ENCODE measurements at places on chromosomes 11 and 22.

- DNase-seq, result no peak
Observed at GRCh38 chr11:125301346-125301745, 136.8 kb downstream of the PKNOX2 start.

- DNase-seq, result no peak
Observed at GRCh38 chr11:14315130-14315529, 43.9 kb downstream of the RRAS2 start.

DNA sequence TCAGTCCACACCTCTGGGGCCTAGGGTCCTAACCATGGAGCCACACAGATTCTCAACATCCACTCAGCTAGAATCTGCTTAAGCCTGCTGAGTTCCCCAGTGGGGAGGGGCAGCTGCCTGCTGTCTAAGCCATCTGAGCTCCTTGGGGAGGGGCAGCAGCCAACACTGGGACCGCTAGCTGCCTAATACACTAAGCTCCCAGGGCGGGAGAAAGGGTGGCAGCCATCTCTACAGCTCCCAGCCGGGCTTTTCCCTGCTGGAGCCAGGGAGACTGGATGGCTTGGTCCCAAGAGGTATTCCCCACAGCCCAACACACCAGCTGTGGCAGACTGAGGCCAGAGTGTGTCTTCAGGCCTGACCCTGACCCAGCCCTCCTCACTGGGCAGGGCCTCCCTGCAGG is 217.3 kb upstream of the TMEM45B start:
- no peak for DNase-seq

- no peak for DNase-seq
Observed at GRCh38 chr22:50705219-50705691, 32.6 kb downstream of the SHANK3 start.

- no peak for DNase-seq
Observed at GRCh38 chr11:134155456-134155855, 68.3 kb downstream of the NCAPD3 start.

- no peak for DNase-seq
Observed at GRCh38 chr11:132910011-132910760, 622.1 kb downstream of the OPCML start.

DNA sequence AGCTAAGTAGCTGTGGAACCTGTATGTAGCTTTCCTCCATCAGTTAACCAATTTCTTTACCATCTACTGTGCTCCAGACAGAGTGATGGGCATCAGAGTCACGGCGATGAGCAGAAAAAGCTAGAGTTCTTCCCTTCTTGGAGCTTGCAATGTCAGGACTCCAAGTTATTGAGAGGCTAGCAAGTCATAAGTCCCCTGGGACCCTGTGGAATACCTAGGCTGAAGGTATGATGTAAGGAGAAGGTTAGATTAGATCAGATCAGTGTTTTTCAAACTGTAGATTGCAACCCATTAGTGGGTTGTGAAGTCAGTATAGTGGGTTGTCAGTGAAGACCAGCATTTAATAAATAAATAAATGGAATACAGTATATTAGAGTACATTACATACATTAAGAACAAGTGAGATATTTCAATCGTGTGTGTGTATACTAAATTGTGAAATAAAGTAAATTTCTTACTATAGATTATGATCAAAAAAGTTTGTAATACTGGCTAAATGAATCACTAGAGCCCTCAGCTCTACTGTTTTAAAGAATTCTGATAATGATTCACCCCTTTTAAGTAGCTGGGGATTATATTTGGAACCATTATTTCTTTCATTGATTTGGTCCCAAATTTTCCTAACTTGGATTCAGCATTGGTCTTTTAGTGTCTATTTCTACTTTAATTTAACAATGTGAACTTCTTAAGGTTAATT is 52.3 kb downstream of the RASSF10 start:
- DNase-seq, result no peak

DNA sequence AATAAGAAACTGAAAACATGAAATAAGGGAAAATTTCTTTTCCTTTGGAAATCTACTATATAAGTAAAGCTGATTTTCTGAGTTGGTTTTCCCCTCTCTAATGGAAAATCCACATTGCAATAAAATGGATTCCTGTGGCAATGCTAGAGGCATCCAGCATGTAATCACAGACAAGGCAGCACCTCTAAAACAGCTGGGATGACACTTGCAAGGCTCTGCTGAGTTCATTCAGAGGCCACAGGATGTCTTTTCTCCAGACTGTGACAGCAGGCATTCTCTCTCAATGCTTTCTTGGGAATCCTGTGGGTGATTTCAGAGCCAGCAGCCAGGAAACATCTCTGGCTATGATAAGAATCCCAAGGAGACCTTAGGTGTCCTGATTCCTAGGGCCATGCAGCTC is 201.3 kb upstream of the BLID start:
- DNase-seq, result no peak

DNA sequence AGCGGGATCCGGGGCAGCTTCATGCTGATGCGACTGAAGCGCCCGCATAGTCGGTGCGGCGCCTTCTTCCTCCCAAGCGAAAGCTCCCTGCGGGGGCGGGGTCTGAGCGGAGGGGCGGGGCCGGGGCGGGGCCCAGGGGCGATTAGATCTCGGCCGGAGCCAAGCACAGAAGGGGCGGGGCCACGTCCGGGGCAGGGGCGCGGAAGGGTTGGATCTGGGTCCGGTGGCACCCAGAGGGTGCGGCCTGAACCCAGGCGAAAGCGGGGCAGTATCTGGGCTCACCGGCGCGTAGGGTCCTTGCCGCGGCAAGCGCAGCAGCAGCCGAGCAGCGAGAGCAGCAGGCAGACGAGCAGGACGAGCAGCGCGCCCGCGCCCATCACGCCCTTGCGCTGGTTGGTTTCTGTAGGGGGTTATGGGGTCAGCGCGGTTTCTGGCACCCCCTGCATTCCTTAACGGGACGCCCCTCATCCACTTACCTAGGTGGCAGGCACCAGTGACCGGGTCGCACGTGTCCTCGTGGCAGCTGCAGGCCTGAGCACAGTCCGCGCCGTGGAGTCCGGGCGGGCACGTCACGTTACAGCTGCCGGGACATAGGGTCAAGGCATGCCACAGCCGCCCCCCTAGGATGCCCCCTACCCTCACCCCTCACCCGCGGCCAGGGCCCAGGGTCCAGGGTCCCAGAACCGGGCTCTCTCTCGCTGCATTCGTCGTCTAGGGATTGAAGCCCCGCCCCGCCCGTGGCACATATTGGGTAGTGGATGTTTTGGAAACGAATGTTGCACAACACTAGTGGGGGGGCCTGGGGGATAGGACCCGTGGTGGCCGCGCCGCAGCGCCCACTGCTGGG is 8.1 kb downstream of the SCARF2 start:
- DNase-seq, result peak; percentile 68

- no peak for DNase-seq
Observed at GRCh38 chr11:30423279-30423648, 100.4 kb downstream of the ARL14EP start.

DNA sequence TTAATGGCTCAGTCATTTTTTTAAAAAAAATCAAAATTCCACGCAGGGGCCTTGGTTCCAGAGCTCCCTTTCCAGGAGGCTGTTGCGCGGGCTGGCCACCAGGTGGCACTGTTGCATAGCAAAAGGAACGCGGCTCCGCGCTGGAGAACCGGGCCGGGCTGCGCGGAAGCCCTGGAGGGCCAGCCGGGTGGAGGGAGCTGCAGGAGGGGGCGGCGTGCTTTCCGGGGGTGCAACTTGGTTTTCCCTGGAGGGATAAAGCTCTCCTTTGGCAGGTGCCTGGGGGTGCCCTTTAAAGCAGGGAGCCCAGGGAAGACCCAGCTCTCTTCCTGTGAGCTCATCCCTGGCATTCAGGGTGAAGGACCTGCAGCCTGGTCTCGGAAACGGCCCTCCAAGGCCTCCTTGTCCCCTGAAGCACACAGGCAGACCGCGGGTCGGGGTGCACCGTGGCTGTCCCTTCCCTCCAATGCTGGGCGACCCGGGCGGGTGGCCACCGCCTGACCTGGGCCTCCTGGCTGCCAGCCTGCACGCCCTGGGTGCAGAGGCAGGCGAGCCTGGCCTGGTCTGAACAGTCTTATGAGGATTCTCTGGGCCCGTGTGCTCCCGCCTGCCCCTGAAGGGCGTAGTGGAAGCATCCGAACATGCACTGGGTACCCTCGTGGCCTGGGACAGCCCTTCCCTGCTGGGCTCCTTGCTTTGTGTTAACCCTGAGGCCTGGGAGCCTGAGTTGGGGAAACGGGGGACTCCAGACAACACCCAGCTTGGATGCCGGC is 23.4 kb downstream of the KRTAP5-5 start:
- peak; percentile 66 for DNase-seq

DNA sequence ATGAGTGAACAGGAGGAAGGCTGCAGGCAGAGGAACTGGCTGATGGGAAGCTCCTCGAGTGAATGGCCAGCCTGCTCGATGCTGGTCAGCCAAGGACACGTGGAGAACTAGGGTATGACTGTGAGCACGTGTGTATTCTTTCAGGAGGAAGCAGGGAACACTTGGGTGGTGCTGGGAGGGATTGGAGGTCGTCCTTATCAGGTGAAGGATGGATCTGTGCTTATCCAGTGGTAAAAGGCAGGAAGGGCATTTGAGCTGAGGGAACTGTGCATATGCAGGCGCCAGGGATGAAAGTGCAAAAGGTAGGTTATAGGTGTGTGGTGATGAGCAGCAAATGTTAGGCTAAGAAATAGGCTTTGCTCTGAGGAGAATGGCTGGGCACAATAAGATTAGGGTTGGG is 9.7 kb upstream of the SLCO2B1 start:
- DNase-seq, result no peak

GRCh38 chr11:10371926-10372641 is 67.2 kb downstream of the ADM start:
- no peak for DNase-seq

GRCh38 chr22:41682033-41682807 is 6.4 kb downstream of the SNU13 start:
- DNase-seq, result peak; percentile 81

DNA sequence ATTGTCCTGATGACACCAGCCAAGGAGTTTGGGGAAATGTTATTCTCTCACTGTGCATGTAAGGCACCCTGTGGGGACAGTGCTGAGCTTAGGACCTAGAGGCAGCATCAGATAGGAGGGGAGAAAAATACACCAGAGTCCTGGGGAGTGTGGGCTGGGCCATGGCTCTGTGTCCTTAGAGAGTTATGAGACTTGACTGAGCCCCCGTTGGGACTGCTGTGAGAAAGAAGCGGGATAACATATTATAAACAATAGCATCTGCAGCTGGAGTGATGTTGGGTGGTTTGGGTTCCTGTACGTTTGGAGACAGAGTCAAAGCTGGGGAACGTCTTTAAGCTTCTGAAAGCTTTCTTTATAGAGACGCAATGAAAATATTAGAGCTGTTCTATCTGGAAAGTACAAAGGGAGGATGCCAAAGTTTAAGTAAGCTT is 90.9 kb upstream of the CRTAM start:
- no peak for DNase-seq

DNA sequence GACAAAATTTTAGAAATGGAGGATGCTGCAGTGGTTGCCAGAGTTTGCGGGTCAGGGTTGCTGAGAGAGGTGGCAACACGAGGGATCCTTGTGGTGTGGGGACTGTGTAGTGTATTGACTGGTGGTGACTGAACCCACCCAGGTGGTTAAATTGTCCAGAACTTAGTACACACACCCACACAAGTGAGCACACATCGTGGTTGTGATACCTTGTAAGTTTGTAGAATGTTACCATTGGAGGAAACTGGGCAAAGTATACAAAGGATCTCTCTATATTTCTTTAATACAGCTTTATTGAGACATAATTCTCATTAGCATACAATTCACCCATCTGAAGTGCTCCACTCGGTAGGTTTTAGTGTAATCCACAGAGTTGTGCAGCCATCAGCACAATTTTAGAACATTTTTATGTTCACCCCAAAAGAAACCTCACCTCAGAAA is 56.1 kb downstream of the MED15 start:
- DNase-seq, result no peak

DNA sequence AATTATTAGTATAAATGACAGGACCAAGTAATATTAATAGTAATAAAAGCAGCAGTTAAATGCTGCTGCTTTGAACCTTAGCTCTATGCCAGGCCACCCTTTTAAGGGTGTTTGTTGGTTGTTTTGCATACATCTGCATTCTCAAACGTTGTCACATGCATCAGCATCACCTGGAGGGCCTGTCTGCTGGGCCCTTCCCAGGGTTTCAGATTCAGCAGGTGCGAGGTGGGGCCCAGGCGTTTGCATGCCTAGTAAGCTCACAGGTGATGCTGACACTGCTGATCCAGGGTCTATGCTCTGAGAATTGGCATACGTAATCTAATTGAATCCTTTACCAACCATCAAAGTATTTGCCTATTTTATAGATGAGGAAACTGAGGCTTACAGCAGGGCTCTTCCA is 246.5 kb downstream of the CADM1 start:
- no peak for DNase-seq

DNA sequence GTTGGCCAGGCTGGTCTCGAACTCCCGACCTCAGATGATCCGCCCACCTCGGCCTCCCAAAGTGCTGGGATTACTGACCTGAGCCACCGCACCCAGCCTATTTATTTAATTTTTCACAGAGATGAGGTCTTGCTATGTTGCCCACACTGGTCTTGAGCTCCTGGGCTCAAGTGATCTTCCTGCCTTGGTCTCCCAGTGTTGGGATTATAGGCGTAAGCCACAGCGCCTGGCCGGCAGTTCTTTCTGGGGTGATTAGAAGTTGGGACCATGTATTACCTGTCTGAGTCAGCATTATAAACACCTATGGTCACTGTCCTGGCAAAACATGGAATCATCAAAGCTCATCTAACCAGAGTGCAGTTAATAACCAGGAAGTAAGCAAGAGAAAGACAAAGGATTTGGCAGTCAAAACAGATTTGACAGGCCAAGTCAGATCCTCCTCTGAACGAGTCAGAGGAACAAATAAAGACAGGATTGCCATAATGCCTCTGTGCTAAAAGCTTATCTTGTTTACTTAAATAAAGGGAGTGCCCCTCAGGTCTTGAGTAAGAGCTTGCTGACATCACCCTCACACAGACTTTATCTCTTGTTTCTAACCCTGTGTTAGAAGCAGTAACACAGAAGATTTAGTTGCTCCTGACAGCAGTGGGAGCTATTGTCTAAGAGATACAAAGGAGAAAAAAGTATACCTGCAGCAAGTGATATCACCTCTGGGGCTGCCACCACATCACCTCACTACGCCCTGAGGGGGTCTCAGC is 3.7 kb downstream of the SERPIND1 start:
- no peak for DNase-seq

GRCh38 chr22:45688600-45689080 is 17.0 kb downstream of the ATXN10 start:
- DNase-seq, result no peak

DNA sequence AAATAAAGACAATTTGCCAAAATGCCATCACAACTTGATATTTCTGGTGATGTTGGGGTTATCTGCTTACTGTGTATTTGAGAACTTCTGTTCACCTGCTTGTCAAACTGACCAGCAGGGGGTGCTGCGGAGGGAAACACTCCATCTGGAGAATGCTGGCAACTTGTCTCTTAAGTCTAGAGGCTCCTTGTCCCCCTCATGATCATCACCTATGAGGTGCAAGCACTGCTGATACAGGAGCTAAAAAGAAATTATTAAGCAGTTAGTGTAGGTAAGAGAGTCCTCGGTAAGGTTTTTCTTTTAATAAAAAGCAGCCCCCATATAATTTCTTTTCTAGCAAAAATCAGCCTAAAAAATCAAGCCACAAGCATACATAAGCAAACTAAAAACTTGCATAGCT is 32.7 kb upstream of the GLYATL1B start:
- peak; percentile 61 for DNase-seq
